ENCODE measurements at places on chromosomes 7 and 10.

DNA sequence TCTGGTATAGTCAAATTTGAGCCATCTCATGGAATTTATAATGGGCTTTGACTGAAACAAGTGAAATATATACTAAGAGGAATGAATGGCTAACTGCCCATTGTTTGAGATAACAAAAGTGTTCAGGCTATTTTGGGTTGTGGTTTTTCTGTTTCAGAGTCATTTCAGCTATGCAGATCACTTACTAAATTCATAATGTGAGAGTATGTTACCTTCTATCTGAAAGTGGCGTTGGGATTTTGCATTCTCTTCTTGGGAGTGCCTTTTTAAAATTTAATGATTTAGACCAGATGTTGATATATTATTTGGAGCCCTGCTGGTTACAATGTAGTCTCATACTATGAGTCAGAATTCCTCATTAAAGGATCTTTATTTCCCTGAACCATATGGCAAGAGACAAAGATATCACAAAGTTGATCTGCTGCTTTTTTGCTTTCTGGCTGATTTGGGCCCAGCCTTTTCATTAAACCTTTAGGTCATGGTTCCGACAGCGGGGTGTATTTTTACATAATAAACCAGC is 10.4 kb downstream of the VCL start:
- DNase-seq, result peak; percentile 75

- no peak for DNase-seq
Observed at GRCh38 chr7:27602766-27603165, 59.9 kb downstream of the HIBADH start.

GRCh38 chr10:104850023-104850422 is 208.9 kb downstream of the SORCS3 start:
- no peak for DNase-seq

- DNase-seq, result no peak
Observed at GRCh38 chr10:28467615-28468014, 65.3 kb upstream of the WAC start.

- DNase-seq, result peak; percentile 29
Observed at GRCh38 chr7:21507627-21508343, 35.1 kb upstream of the DNAH11 start.
